ENCODE measurements at places on chromosomes 12 and 14. TPM values are rescaled to one million over a fixed set of nuclear protein-coding genes. Genes with fewer than 3 reads are reported as not detected.

GRCh38 chr12:87464565-87464964 lies 564.6 kb downstream of the C12orf50 start:
- no peak for DNase-seq

The HAL gene
- 0.39 TPM for total RNA-seq

The ADAMTS20 gene
- total RNA-seq, result not detected

The SIX4 gene
- 6.0 TPM for total RNA-seq

The C3AR1 gene
- total RNA-seq, result 39.8 TPM

The FAIM2 gene
- 16.4 TPM for total RNA-seq
